Adrenal gland (tissue), 19 donors: ENCODE measurements at places on chromosomes 4 and X. TPM values are rescaled to one million over a fixed set of nuclear protein-coding genes. Genes with fewer than 3 reads are reported as not detected.

DNA sequence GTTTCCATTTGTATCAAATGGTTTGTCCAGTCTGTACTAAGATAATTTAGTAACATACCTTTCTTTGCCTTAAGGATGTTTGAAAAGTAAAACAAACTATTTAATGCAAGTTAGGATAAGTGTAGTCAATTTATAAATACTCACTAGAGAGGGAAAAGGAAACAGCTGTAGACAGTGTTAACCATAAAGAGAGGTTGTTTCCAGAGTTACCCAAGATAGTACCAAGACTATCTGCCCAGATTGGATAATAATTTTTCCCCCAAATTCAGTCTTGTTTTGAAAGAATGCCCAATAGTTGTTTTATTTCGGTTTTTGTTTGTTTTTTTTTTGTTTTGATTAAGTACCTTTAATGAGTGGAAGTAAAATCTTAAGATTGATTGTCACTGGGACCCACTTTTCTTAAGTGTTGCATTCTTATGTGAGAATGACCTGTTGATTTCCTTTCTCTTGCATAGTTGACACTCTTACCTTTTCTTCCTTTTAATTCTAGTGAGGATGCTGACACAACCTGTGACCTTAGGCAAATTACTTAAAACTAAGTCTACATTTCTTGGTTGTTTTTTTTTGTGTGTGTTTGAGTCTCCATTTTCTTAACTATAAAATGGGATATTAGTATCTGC, 12.8 kb downstream of the AFF1 start:
- DNase-seq, result no peak

DNA sequence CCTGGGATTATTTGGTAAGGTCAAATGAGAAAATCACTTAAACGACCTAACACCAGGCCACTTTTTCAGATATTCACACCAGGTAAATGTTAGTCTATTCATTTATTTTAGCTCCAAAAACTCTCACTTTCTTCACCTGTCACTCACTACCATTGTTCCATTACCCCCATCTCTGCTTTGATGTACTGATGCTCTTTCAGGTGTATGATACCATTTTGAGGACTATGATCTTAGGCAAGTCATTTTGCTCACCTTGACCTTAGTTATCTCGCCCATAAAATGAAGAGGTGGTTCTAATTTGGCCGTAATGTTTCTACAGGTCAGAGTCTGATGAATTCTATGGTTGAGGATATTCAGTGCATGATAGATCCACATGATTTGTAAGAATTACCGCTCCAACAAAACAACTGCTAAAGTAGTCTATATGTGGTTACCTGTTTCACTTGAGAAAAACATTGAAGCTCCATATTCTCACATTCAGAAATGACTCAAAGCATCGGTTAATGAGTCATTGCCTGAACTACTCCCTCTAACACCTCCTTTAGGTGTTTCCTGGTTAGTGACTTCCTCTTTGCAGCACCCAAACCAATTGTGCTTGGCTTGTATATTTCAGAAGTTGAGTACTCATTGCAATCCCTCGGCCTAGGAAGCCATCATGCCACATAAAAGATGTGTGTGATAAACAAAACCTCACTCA, 4.5 kb downstream of the DTHD1 start:
- no peak for DNase-seq

GRCh38 chr4:168740691-168741090, 243.8 kb downstream of the PALLD start:
- DNase-seq, result no peak

- no peak for DNase-seq
Observed at GRCh38 chr4:40713798-40714197, 36.0 kb upstream of the NSUN7 start.

GRCh38 chr4:1464581-1465171, 58.4 kb upstream of the NKX1-1 start:
- peak; percentile 11 for DNase-seq

GRCh38 chr4:1004557-1005485, 6.6 kb upstream of the FGFRL1 start:
- no peak for DNase-seq

SSX1 gene
- not detected for total RNA-seq

CLDN2 gene
- 1.7 TPM for total RNA-seq

UGT2B11 gene
- not detected for total RNA-seq

DNA sequence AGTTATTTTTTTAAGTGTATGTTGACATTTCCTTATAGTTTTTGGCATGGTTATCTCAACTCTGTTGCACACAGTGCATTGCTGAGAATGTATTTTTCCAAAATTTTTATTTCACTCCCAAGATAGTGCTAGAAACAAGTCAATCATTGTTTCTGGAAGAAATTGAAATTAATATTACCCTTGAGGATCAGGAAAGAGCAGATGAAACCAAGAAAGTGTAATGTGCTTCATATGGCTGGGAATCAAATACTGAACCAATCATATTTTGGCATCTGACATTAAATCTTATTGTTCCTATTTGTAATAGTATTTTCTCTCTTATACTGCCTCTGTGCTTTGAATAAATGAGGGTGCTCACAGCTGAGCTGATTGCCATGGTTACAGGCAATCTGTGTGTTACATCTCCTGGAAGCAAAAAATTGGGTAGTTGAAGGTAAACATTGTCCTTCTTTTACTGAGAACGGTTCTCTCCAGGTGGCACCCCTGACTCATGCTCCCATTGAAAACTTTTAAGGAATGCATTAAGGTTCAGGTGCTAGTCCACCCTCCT, 358.2 kb upstream of the NR3C2 start:
- DNase-seq, result no peak

ITGB1BP2 gene
- 3.2 TPM for total RNA-seq

DNA sequence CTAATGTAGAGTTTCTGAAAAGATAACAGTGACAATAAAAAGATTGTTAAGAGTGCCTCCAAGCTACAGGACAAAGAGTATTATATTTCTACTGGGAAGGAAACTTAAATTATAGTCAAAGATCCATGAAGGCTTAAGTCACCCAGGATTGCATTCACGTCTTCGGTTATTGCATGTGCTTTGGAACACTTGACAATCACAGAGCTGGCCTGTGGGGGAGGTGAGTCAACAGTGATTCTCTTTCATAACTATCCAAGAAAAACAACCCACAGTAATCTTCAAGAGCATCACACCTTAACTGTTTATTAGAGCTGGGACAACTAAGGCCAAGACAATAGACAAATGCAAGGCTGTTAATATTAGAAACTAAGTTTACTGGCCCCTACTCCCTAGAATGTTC, 40.3 kb downstream of the PDGFC start:
- peak; percentile 65 for DNase-seq

DNA sequence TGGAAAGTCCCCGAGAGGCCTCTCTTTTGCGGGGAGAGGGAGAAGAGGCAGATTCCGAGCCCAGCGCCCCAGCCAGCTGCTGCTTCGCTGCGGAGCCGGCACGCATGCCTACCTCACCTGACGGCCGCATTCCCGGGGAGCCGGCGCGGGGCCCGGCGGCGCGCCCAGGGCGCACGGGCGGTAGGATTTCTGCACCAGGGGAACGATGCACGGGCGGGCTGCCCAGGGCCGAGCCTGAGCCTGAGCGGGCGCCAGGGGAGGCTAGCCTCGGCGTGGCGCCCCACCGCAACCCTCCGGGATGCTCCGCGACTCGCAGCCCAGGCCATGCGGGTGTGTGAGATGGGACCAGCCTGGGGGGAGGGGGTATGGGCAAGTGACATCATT, 81.3 kb upstream of the SCML1 start:
- DNase-seq, result no peak

VEGFC gene
- 2.9 TPM for total RNA-seq

TTC29 gene
- not detected for total RNA-seq

DNA sequence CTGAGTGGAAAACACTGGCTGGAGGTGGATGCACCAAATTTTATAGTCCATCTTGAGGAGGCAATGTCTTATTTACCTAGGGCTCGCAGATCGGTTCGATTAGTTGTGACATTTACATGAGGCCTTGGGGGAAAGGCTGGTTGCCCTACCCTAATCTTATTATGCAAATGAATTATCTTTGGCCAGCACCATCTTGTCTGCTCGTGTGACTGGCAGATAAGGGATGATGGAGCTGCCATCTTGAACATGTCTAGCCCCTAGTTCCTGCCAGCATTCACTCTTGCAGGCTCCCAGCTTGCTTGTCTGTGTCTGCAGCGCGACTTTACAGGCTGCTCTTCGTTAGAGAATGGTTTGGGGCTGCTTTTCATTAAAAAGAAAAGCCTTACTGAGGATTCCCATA, 61.9 kb downstream of the SEC24B start:
- DNase-seq, result no peak

- peak; percentile 88 for DNase-seq
Observed at GRCh38 chr4:8050555-8051206, 107.9 kb downstream of the ABLIM2 start.

DNA sequence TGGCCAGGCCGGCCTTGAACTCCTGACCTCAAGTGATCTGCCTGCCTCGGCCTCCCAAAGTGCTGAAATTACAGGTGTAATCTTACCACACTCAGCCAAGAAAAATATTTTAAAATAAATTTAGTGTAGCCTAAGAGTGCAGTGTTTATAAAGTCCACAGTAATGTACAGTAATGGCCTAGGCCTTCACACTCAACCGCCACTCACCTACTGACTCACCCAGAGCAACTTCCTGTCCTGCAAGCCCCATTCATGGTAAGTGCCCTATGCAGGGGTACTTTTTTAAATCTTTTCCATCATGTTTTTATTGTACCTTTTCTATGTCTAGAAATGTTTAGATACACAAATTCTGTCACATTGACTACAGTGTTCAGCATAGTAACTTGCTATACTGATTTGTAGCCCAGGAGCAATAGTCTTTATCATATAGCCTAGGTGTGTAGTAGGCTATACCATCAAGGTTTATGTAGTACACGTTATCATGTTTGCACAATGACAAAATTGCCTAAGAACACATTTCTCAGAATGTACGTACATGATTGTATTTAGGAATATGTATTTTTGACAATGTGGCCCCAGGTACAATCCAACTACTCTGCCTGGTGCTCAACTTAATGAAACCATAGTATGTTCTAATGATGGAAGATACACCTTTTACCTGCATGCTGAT, 455.2 kb downstream of the PCDH7 start:
- DNase-seq, result no peak

GRCh38 chr4:16009153-16009552, 46.2 kb upstream of the FGFBP2 start:
- DNase-seq, result no peak

GRCh38 chr4:164446516-164446915, 307.4 kb upstream of the SMIM31 start:
- DNase-seq, result no peak

DNA sequence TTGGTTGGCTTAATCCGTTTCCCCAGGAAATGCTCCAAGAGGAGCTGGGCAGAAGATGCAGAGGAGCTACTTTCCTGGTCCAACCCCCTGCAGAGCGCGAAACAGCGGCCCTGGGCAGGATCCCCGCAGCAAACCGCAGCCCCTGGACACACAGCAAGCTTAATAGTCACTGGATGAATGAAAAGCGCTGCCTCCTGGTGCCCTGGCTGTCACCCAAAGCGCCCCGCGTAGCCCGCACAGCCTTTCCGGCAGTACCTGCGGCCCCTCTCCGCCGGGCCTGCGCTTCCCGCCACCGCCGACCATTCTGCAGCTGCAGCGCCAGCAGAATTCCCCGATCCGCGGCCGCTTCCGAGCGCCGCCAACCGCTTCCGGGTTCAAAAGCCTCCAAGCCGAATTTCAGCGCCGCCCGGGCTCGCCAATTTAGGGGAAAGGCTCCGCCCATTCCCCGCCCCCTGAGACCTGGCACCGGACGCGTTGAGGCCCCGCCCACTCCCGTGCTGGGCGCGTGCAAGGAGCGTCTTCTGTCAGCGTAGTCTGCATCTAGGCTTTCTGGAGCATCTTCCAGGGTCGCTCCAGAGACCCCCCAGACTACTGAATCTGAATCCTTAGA, at the start of gene HPF1:
Gene HPF1 (minus strand): TSS at position 370 of the 610 bp plus-strand sequence. CDS start 67 bp downstream, at position 303.
- DNase-seq, result peak; percentile 91

CLDN34 gene
- total RNA-seq, result not detected

MAGEB17 gene
- not detected for total RNA-seq

DNA sequence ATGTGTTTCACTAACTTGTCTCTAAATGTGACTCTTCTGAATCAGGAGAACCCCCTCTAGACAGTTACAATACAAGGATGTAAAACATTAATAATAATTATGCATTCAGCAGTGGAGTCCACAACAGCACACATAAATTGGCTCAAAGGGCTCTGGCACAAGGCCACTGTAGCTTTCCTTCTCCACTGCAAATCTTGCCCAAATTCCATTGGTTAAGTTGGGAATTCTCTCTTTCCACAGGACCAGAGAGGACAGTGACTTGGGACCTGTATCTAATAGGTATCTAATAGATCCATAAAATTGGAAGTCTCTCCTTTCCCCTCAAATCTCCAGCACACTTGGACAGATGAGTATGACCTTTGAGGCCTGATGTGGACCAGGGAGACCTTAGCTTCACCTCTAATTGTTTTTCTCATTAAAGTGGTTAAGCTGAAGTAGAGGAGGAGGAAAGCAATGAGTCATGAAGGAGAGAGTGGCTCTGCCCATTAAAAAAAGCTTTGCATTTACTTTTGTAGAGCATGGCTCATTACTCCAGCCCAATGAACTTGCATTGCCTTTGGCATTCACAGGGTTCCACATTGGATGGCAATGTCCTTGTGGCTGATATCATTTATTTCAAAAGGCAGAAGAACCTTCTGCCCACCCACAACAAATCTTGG, 72.3 kb upstream of the SH3RF1 start:
- DNase-seq, result no peak

GRCh38 chrX:50594788-50595187, 124.2 kb upstream of the DGKK start:
- DNase-seq, result no peak

NXF2B gene
- total RNA-seq, result not detected

GRCh38 chr4:7845493-7846128, 94.0 kb downstream of the AFAP1 start:
- DNase-seq, result no peak

GRCh38 chr4:147571036-147571770, 46.0 kb upstream of the TMEM184C start:
- DNase-seq, result no peak

DNA sequence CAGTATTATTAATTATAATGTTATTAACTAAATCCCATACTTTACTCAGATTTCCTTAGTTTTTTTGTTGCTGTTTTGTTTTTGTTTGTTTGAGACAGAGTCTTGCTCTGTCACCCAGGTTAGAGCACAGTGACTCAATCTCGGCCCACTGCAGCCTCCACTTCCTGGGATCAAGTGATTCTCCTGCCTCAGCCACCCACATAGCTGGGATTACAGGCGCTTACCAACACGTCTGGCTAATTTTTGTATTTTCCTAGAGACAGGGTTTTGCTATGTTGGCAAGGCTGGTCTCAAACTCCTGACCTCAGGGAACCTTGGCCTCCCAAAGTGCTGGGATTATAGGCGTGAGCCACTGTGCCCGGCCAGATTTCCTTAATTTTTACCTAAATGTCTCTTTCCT, 72.2 kb downstream of the ANAPC4 start:
- no peak for DNase-seq

- no peak for DNase-seq
Observed at GRCh38 chrX:103793545-103793940, 16.9 kb downstream of the PLP1 start.

DNA sequence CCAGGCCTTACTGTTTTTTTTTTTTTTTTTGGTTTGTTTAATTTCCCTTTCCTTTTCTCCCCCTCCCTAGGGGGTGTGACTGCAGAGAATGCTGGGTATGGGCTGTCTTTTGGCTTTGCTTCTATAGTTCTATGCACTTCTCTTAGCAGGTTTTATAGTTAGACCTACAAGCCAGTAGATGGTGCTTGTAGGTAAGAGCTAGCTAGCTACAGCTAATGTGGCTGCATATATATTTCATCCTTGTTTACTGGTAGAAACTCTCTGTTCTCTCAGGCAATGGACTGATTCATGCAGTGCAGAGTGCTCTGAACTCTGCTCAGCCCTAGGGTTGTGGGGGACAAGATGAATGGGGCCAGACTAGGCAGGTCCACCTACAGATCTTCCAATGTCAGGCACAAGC, 246.4 kb downstream of the SH2D1A start:
- DNase-seq, result no peak

FGG gene
- 14.7 TPM for total RNA-seq

- no peak for DNase-seq
Observed at GRCh38 chr4:77305766-77306165, 148.8 kb downstream of the CCNG2 start.
